ENCODE measurements at places on chromosomes 16 and 17. TPM values are rescaled to one million over a fixed set of nuclear protein-coding genes. Genes with fewer than 3 reads are reported as not detected.

DNA sequence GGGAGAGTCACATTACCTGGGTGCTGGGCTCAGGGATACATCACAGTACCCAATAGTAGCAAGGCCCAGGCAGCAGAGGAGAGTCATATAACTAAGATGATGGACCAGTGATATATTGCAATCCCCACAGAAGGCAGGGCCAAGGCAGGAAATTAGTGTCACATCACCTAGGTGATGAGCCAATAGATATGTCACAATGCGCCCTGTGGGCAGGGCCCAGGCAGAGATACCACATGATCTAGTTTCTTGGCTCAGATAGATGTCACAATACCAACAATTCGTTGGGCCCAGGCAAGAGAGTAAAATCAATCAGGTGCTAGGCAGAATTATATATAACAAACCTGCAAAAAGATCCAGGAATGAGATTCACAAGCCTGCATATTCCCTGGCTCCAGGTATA lies 2111.5 kb downstream of the TP53TG3F start:
- no peak for DNase-seq

The GNG13 gene
- not detected for total RNA-seq

DNA sequence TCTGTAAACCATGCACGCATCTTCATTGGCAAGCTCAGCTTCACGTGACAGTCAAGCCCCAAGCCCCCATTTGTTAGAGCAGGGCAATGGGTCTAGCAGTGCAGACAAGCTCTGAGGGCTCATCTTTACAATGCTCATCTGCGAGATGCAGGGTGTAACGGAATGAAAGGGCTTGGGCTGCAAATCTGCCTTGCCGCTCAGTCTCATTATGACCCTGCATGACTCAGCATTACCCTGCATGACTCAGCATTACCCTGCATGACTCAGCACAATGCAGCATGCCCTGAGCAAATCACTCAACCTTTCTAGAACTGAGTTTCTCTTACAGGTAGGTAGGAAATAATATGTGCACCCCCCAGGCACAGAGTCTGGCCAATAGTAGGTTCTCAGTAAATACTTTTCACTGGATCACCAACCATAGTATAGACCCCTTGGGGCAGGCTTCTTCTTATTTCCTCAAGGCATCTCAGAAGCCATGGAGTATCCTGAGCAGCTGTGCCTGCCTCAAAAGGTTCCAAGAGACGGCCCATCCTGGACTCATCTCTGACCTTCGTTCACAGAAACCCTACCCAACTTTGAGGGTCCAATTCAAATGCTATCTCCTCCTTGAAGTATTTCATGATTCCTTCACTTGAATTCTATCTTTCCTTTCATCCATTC lies 391.3 kb upstream of the CDH5 start:
- DNase-seq, result no peak

- peak; percentile 96 for DNase-seq
Measured at GRCh38 chr17:2711608-2712299, at the start of gene CLUH. Gene CLUH (minus strand): TSS chr17:2711764. CDS start chr17:2711661, 103 bp downstream.

- DNase-seq, result no peak
Measured at GRCh38 chr16:733382-734207, 6.7 kb downstream of the HAGHL start.

- no peak for DNase-seq
Measured at GRCh38 chr17:11293480-11293879, 52.5 kb downstream of the SHISA6 start.

DNA sequence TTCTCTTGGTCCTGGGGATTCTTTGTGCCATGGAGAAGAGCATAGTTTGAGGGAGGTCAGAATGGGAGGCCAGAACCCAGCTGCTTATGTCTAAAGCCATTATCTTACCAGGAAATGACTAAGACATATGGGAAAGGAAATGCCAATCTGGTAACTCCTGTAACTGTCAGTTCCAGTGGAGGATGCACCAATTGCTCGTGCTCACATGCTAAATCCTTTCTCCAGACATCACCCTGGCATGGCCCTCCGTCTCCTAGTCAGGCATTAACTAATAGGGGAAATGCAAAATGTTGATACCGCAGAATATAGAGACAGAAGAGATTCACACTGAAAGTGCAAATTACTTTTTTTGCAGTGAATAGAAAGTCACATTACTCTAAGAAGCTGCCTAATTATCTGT lies 255.6 kb upstream of the HSBP1 start:
- no peak for DNase-seq

DNA sequence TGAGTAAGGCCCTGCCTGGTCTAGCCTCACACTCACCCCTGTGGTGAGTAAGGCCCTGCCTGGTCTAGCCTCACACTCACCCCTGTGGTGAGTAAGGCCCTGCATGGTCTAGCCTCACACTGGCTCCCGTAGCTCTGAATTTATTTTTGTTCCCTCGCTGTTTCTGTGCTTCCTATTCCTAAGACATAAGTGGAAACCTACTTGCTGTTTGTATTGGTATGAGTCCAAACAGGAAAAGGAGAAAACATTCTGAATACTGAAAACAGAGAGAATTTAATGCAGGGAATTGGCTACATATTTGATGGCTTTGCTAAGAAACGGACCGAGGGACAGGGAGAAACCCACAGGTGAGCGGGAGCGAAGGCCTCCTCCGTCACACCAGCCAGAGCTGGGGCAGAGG lies 267.8 kb downstream of the FOXL1 start:
- no peak for DNase-seq

The SDR42E1 gene
- total RNA-seq, result 11.9 TPM

The PRCD gene
- total RNA-seq, result 0.53 TPM

- no peak for DNase-seq
Measured at GRCh38 chr17:1999557-2000251, 25.4 kb downstream of the RTN4RL1 start.

The SLC16A11 gene
- total RNA-seq, result 1.3 TPM

The CES1 gene
- not detected for total RNA-seq

- DNase-seq, result no peak
Measured at GRCh38 chr17:41873559-41874292, 8.5 kb upstream of the KLHL11 start.

DNA sequence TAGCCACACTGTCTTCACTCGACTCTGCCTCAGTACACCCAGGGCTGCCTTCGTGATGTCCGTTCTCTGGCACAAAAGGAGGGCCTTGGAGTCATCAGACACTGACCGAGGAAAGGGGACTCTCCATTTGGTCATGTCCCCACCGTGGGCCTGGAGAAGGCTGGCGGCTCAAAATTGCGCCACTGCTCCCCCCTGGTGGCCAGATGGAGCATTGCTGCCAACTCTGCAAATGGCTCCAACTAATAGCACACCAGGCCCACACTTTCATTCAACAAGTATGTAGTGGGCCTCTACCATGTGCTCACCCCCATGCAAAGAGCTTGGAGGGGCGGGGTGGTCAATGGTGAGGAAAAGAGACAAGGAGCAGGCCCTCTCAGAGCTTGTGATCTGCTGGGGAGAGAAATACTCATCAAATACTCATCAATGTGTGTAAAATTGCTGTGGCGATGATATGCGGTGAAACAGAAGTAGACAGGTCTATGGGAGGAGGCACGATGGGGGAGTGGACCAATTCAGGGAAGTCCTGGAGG lies 5.2 kb upstream of the GRIN2C start:
- peak; percentile 53 for DNase-seq

DNA sequence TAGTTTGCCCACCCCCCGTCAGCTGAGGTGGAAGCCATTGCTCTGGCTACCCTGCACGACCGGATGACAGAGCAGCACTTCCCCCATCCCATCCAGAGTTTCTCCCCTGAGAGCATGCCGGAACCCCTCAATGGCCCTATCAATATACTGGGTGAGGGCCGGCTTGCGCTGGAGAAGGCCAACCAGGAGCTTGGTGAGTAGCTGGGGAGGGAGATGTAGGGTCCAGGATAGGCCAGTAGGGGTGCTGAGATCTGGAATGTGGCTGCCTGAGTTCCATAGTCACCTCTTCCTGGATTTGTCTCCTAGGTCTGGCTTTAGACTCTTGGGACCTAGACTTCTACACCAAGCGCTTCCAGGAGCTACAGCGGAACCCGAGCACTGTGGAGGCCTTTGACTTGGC lies 6.4 kb downstream of the PFAS start:
- no peak for DNase-seq

The PRAC2 gene
- not detected for total RNA-seq

DNA sequence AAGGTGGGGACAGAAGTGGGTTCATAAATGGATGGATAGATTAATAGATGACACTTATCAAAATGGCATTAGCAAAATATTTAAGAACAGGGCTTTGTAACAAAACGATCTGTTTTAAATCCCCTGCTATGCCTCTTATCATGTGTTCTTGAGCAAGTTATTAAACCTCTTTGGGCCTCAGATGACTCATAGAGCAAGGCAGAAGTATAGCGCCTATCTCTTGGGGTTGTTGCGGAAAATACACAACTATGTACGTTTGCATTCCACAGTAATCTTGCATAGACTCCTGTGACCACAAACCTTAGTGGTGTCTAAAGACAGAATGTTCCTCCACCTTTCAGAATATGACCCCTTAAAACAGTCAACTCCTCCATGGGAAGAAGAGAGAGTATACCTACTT lies 116.8 kb downstream of the CDYL2 start:
- no peak for DNase-seq

DNA sequence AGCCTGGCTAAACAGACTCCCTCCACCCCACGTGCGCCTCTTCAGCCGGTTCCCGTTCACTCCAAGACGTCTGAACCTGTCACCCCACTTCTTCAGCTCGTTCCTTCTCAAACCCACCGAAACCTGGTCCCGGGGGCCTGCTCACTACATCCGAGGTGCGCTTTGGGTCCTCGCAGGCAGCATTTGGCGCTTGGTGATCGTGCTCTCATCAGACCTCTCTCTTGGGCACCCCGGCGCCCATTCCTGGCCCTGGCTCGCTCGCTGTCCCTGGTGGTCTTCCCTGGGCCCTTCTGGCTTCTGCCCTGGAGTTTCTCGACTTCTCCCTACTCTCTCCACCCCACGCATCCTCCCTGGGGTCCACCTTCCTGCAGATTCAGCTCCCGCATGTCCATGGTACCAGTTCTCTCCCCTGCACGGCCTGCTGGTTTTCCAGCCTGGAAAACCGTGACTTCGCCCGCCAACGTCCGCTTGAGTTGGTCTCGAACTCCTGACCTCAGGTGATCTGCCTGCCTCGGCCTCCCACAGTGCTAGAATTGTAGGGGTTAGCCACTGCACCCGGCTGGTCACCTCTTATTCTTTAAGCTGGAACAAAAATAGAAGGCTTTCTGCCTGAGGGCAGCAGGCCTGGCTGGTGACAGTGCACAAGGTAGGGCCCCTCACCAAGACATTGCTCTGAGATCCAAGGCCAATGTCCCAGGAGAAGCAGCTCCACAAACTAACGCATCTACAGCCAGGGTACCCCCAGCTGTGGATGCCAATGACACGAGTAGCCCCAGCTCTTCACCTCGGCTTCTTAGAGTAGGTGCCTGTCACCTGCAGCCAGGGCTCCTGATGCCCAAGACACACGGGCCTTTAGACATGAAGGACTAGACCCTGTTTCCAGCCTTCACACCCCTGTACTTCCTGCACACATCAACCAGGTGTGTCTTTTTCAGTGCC lies 1.1 kb upstream of the MEAK7 start:
- no peak for DNase-seq

- no peak for DNase-seq
Measured at GRCh38 chr17:30520436-30520835, 43.2 kb downstream of the GOSR1 start.

Data from CD8-positive, alpha-beta memory T cell (primary cell).